ENCODE measurements at places on chromosomes 7 and 10.
A peak's percentile ranks its signal among the peaks of the same experiment; 100 is the strongest.

- DNase-seq, result no peak
Observed at GRCh38 chr7:36900988-36901710, 176.9 kb upstream of the AOAH start.

DNA sequence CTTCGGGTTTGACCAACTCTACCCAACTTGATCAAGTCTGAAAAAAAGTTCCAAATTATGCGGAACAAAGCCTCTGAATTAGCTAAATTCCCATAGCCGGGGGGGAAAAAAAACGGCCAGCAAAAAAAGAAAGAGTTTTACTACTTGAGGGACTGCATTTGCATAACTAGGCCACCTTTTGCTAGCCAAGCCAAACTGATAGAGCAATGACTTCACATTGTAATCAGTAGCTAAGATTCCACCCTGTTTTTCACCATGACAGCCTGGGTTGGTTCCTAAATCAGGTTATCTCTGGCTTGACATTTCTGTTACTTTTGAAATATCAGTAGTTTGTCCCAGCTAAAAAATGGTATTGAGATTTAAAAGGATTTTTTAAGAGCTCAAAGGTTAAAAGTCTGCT is 31.4 kb upstream of the CREB3L2 start:
- no peak for DNase-seq

GRCh38 chr7:13282377-13282980 is 595.0 kb downstream of the ARL4A start:
- DNase-seq, result no peak

DNA sequence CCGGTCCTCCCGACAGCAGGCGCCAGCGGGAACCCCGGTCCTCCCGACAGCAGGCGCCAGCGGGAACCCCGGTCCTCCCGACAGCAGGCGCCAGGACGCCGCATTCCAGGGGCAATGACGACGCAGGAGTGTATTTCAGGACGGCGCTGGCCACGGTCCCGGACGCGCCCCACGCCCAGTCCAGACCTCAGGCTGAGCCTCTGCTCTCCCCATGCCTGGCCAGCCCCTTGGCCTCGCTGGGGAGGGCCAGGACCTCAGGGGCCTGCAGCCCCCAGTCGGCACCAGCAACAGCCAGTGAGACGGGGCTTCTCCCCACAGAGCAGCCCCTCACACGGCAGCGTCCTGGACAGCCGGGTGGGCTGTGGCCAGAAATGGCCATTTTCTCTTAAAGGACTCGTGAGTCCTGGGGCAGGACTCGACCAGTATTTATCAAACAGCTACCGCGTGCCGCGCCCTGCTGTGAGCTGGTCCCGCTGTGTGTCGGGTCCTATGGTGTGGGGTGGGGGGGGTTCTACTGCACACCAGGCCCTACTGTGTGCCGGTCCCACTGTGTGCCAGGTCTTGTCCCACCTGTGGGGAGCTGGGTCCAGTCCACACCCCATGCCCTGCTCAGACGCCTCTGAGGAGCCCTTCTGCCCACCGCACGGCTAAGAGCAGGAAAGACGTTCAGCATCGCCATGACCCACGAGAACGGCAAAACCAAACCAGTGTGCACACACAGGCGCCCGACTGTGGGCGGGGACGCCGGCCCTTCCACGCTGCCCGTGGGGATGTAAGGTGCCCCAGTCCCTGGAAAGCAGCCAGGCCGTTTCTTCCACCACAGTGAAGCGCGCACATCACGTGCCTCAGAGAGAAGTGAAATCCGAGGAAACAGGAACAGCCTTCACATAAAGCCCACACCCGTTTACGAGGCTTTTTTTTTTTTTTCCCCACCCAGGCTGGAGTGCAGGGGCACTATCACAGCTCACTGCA is 33.3 kb downstream of the GET4 start:
- DNase-seq, result no peak

- DNase-seq, result no peak
Observed at GRCh38 chr10:35356725-35357092, 20.4 kb downstream of the CCNY start.

DNA sequence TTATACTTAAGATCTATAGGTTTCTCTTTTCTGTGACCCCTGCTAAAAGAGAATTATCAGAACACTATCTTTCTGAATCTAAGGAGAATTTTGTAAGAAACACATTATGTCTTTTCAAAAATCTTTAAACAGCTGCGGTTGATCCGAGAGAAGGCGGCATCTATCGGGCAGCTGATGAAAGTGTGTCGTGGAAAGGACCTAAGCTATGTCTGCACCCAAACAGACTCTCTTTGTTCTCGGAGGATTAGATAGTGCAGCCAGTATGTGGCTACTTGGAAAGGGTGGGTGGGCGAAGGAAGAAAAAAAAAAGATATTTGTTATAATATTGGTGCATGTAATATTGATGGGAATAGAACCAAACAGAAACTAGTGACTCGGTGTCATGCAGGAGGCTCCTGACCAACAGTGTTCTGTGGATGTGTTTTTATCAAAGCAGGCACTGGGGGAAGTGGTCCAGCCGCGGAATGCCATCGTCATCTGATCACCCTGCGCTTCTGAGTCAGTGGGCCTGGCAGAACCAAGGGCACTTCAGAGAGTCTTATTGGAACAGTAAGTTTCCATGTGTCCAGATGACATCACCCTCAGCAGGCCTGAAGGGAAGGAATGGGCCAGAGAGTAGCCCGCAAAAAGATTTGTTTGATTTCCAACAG is 509.7 kb upstream of the AKR1E2 start:
- no peak for DNase-seq

DNA sequence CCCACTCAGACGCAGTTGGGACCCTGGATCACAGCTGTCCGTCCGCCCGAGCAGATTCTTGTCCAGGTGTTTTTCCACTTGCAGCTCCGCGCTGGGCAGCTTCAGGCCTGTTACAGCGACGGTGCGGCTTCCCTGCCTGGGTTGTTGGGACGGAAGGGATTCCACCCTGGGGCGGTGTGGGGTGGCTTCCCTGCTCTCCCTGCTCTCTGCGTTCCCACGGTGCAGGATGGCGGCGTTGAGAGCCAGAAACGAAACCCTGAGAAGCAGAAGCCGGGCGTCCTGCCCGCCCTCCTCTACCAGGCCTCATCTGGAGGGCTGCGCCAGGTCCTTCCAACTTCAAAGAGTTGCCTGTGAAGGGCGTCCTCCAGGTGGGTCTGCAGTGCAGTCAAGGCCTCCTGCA is 194.4 kb downstream of the ADARB2 start:
- no peak for DNase-seq

DNA sequence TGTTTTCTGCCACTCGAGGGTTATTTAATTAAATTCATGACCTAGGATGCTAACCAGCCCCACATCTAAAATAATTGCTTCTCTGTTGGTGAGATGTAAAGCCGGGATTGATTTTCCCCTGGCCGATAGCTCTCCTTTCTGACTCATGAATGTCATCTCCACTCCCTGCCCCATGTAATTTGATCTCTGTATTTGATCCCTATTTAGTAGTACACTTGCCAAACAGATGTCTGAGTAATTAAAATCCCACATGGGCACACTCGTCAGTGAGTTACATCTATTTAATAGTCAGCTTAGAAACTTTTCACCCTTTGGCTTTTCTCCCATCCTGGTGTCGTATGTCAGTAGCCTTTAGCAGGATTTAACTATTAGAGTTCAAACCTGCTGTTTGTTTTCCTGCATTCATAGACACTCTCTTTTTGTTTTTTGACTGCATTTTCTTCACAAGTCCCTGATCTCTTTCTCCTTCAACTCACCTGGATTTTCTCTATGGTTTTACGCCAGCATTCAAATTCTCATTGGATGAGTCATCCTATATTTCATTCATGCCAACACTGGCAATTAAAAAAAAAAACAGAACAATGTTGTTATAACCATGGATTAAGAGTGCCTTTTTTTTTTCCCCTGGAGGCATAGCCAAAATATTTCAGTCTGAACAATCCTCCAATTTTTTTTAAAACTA is 82.7 kb downstream of the SPAG6 start:
- peak; percentile 58 for DNase-seq

GRCh38 chr7:143416565-143417149 is 8.0 kb upstream of the EPHA1 start:
- peak; percentile 72 for DNase-seq

DNA sequence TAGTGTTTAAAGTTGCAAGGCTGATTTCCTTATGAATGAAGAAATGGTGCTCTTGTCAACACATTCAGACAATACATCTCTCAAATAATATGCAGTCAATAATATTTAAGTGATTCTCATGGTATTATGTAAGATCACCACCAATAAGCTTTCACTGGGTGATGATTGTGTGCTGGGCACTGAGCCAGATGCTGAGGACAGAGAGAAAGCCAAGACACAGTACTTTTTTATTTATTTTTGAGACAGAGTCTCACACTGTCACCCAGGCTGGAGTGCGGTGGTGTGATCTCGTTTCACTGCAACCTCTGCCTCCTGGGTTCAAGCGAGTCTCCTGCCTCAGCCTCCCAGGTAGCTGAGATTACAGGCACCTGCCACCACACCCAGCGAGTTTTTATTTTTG is 130.6 kb upstream of the LSM8 start:
- DNase-seq, result no peak
